ENCODE measurements at places on chromosomes 5 and 9.

- DNase-seq, result no peak
Observed at GRCh38 chr5:160466116-160466515, 44.5 kb downstream of the PTTG1 start.

DNA sequence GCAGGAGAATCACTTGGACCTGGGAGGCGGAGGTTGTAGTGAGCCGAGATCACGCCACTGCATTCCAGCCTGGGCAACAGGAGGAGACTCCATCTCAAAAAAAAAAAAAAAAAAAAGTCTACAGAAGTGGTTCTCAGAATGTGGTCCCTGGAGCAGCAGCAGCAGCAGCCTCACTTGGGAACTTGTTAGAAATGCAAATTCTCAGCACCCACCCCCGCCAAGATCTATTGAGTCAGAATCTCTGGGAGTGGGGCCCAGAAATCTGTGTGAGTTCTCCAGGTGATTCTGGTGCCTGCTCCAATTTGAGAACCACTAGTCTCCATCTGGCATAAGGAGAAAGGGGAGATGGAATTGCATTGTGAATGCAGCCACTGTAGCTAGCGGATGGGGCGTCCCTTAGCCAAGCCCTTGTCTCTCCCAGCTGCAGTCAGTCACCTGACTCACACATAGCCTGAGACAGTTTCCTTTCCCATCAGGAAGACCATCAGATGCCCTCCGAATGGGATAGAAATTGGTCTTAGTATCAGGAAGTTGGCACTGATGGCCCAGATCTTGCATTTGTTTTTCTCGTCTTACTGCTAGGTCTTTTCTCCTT is 12.2 kb upstream of the PTCH1 start:
- no peak for DNase-seq

GRCh38 chr9:110808599-110808980 is 140.0 kb downstream of the MUSK start:
- DNase-seq, result no peak

DNA sequence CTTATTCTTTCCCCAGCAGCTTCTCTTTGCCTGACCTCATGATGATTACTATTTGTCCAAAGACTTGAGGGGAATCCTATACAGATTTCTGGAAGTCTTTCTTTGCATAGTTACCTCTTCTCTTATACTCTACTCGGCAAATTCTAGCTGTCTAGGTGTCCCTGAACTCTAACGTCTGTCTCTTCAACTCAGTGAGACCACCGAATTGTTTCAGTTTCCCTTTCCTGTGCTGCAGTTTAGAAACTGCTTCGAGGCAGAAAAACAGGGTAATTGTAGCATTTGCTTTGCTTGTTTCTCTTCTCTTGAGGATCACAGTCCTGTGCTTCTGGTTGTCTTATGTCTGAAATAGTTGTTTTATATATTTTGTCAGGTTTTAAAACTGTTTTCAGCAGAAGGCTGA is 14.8 kb downstream of the LVRN start:
- no peak for DNase-seq

GRCh38 chr9:121252104-121252851 is 15.7 kb upstream of the GSN start:
- no peak for DNase-seq

- no peak for DNase-seq
Observed at GRCh38 chr5:130251931-130252330, 347.7 kb downstream of the CHSY3 start.

DNA sequence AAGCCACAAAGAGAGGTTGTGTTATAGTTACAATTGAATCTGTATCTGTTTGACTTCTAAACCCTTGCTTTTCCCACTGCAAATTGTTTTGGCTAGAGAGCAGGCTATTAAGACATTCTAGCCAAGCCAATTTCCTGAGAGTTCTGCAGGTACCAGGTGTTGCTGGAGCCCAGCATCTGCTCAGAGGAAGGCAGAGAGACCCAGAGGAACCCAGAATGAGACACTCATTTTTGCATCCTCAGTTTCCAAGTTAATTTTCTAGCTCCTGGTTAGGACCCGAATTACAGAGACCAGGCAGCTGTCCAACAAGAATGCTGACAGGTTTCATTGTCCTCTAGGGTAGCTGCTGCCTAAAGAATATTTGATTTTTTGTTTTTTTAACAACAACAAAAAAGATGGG is 266.2 kb downstream of the TRIM32 start:
- DNase-seq, result no peak

DNA sequence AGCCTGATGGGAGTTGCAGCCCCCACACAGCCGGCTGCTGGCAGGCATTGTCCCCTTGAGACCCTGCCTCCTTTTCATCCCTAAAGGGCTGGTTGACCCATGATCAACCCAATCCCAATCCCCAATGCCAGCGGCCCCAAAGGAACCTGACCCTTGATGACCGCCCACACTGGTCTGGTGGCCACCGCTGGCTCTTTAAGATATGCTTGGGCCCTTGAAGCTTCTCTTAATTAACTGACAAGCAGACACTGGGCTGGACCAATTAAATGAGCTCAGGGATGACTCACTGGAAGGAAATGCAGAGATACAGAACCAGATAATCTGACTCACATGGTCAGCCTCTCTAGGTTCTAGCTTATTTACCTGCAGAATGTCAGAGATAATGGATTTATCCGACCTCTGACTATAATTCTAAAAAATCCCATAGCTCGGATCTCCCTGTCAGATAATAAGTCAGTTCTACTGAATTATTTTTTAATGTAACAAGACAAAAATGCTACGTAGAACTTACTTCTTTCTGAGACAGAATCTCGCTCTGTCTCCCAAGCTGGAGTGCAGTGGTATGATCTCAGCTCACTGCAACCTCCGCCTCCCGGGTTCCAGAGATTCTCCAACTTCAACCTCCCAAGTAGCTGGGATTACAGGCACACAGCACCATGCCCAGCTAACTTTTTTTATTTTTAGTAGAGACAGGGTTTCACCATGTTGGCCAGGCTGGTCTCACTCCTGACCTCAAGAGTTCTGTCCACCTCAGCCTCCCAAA is 11.1 kb upstream of the MLANA start:
- peak; percentile 10 for DNase-seq

DNA sequence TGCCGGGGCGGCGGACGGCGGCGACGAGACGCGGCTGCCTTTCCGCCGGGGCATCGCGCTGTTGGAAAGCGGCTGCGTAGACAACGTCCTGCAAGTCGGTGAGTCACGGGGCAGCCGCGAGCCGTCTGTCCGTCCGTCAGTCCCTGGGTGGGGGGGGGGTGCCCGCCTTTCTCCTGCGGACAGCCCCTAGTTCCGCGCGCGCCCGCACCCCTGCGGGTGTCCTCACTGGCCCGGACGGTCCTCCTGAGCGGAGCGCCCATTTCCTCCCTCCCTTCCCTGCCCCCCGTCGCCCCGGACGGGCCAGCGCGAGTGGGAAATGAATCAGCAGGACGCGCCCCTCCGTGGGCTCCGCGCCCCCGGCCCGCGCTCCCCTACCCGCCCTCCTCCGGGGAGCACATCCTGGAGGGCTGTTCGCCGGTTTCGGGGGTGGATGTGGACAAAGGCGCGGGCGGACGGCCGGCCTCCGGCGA is 828 bp downstream of the ZSWIM6 start:
- DNase-seq, result peak; percentile 52

DNA sequence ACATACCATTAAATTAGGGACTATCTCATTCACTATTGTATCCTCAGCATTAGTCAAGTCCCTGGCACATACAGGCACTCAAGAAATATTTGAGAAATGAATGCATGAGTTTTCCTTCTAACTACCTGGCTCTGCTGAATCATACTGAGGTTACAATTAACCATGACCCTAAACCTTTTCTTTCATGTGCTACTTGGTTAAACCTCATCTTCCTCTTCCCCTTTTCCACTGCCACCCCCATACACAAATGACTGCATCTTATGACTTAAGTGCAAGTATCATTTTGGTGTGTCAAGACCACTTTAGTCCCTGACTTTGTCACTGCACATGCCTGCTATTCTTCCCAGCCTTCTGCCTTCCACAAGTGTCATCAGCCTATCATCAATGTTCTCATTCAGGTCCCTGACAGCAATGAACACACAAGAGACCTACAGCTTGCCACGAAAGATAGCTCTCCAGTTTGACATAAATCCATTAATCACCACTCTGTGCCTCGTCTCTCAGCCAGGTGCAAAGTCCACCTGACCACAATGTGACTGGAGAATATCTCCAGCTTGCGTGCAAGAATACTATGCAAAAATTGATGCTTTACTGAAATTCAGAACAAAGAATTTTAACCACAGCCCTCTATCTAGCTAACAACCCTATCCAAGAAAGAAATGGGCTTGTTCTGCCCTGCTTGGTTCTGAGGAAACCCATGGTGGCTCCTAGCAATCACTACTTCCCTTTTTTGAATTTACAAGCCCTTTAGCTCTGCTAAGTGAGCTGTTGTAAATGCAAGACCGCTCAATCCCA is 74.5 kb downstream of the MAPKAP1 start:
- DNase-seq, result no peak

- DNase-seq, result no peak
Observed at GRCh38 chr5:130171699-130172098, 267.4 kb downstream of the CHSY3 start.

GRCh38 chr5:935510-936084 is 42.9 kb downstream of the TRIP13 start:
- no peak for DNase-seq
